Endodermal cell (in vitro differentiated cells): ENCODE measurements at places on chromosomes 5 and 9. TPM values are rescaled to one million over a fixed set of nuclear protein-coding genes. Genes with fewer than 3 reads are reported as not detected.
A peak's percentile ranks its signal among the peaks of the same experiment; 100 is the strongest.

DNA sequence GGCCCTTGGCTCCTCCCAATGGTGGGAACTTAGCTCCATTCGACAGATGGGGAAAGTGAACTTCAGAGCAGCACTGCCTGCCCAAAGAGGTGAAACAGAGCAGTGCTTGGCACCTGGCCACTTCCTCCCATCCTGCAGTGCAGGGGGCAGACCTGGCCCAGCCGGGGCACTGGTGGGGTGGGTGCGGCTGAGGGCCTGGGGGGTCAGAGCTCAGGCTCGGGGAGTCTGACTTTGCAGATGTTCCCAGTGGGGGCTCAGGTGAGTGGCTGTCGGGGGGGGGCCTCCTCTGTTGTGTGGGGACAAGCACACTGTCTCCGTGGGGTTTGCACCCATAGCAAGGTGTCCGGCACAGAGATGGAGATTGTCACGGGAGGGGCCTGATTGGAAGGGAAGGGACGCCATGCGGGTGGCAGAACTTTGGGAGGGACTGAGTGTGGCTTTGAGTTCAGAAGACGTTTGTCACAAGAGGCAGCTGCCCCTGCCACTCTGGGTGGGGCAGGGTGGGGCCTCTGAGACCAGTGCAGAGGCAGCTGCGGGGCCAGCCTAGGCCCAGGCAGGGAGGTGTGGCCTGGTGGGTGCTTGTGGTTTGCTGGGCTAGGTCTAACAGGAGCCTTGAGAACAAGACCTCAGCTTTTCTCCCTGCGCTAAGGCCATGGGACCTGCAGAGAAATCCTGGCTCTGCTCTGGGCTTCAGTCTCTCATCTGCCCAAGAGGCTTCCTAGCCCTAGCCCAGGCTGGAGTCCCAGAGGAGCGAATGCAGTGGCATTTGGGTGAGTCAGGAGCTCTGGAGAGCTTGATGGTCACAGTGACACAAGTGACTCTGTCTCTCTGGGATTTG, 2.5 kb downstream of the MYMK start:
- DNase-seq = no peak

DNA sequence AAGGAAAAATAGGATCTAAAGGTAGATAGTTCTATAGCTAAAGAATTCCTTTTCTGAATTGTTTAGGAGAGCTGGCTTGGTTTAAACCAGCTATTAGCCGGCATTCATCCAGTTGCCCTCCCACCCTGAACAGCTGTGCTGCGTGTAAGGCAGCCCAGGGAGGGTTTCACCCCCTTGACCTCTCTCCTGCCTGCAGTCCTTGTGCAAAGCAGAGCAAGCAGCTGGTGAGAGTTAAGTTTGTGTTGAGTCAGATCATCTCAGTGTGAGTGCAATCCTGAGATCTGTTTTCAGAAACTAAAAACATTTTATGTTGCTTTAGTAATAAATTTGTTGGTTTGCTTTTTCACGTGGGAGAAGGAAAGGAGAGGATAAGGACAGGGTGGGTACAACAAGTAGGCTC, 13.0 kb downstream of the SLC25A25 start:
- no peak for DNase-seq

- DNase-seq = peak; percentile 91
These were observed 101.8 kb upstream of the MAST4 start for GRCh38 chr5:66494437-66494836.

- no peak for DNase-seq
These were observed 11.4 kb upstream of the PTGR1 start for GRCh38 chr9:111610845-111611244.

- no peak for DNase-seq
These were observed 203.7 kb upstream of the NREP start for GRCh38 chr5:111960476-111961215.

DNA sequence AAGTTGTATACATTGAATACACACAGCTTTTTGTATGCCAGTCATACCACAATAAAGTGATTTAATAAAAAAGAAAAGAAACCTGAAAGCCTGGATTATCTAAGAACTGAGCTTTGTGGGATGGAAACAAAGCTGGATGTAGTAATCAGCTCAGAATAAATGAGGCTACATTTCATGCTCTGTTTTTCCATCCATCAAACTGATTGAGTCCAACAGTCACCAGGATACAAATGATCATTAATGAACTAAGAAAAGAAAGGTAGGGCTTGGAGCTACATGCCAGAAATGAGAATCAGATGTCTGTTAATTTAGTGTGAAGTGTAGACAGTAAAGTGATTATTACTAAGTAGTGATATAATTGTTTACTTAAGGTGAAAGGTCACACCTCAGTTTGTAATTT, 109.8 kb upstream of the TARS1 start:
- no peak for DNase-seq

GRCh38 chr5:44646016-44646415, 162.7 kb upstream of the MRPS30 start:
- DNase-seq = no peak

- DNase-seq = no peak
These were observed 1.3 kb upstream of the TMEM210 start for GRCh38 chr9:137172901-137173795.

DNA sequence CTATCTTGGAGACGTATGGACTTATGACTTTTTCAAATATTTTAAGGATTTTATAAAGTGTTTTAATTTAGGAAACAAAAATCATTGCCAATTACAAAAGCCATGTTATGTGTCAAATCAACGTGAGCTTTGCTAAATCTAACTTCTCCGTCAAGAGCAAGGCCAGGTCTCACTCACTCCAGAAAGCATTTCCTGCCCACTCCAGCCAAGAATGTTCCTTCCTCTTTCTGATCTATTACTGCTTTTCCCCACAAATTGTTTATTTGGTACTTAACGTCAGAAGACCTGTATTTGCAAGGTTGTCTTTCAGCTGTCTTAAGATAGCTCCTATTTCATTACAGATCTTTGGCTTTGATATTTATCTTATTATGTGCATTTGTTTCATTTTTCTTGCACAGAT, 193.5 kb upstream of the HAPLN1 start:
- DNase-seq = no peak

GRCh38 chr5:16866273-16866672, 69.8 kb downstream of the MYO10 start:
- no peak for DNase-seq

DNA sequence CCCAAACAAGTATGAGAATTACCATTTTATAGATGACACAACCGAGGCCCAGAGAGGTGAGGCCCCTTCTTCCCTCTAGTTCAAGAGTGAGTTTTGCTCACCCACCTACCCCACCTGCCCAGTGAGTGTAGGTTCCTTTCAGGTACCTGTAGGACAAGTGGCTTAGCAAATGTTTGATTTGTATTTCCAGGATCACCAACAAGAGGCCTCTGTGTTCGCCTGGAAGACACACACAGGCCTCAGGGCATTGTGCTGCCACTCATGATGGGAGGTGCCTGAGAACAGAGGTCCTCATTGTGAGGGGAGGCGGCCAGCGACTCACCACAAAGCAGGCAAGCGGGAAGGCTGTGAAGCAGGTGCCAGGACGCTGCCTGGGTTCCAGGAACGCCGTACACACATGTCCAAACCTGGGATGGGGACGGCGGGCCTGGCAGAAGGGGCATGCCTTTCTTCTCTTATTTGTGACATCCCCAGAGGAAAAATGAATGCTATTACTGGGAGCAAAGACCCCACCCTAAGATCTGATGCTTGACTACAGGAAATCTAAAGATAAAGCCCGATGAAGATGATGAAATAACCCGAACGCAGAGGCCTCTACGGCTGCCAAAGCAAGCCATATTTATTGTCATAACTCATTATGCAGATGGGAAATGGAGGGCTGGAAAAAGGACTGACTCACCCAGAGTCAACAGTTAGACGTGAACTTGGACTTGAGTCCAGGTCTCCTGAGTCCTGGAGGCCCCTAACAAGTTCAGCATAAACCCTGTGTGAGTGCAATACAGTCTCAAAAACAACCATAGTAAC, 60.2 kb upstream of the SLC25A51 start:
- DNase-seq = no peak

- no peak for DNase-seq
These were observed 138.4 kb downstream of the NTRK2 start for GRCh38 chr9:84807870-84808390.

DNA sequence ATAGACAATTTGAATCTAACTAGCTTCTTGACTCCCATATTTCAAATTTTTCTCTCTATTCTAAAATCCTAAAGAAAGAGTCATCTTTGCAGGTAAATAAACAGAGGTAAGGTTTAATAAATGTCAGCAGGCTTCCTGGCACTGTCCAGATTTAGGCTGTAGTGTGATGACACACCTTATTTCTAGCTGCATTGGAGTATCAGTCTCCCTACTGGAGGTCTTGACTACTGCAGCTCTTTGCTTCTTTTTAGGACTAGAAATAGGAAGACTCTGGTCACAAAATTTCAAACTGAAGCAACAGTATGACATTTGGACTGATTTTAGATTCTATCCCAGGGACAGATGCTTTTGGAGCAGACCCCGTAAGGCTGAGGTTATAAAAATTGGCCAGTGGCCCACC, 40.7 kb upstream of the PPP3R2 start:
- no peak for DNase-seq

GRCh38 chr9:5876026-5876425, 14.7 kb upstream of the MLANA start:
- no peak for DNase-seq

GRCh38 chr5:83628360-83628759, 92.3 kb downstream of the HAPLN1 start:
- DNase-seq = no peak

Gene FGD3
- 0.33 to 1.4 TPM (median 0.40 TPM) in 3 replicates for total RNA-seq

Gene PIP5KL1
- total RNA-seq = 9.3 to 26.0 TPM (median 13.0 TPM) in 3 replicates

Gene NKD2
- 5.3 to 13.9 TPM (median 11.1 TPM) in 3 replicates for total RNA-seq

Gene DOCK8
- 23.6 to 34.8 TPM (median 26.9 TPM) in 3 replicates for total RNA-seq

Gene SOHLH1
- not detected in 2 replicates for total RNA-seq

Gene SLC45A2
- 0.20 and 0.27 TPM in 2 replicates for total RNA-seq

Gene CCL21
- total RNA-seq = not detected in 3 replicates

Gene DIRAS2
- 0.21 to 0.27 TPM in 2 of 3 replicates, not detected in the other for total RNA-seq
